ENCODE measurements at places on chromosomes 1 and 21.
A peak's percentile ranks its signal among the peaks of the same experiment; 100 is the strongest.

- no peak for DNase-seq
Observed at GRCh38 chr1:16275591-16275990, 38.6 kb upstream of the CPLANE2 start.

DNA sequence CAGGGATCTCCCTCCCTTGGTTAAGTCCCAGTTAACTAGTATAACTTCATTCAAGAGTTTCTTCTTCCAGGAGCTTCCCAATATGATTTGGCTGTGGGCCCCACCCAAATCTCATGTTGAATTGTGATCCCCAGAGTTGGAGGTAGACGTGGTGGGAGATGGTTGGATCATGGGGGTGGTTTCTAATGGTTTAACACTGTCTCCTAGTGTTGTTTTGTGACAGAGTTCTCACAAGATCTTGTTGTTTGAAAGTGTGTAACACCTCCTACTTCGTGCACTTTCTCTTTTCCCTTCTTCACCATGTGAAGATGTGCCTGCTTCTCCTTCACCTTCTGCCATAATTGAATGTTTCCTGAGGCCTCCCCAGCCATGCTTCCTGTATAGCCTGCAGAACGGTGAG is 251.8 kb upstream of the FGGY start:
- no peak for DNase-seq

- DNase-seq: no peak
Observed at GRCh38 chr21:45086337-45086958, 12.1 kb downstream of the ADARB1 start.

DNA sequence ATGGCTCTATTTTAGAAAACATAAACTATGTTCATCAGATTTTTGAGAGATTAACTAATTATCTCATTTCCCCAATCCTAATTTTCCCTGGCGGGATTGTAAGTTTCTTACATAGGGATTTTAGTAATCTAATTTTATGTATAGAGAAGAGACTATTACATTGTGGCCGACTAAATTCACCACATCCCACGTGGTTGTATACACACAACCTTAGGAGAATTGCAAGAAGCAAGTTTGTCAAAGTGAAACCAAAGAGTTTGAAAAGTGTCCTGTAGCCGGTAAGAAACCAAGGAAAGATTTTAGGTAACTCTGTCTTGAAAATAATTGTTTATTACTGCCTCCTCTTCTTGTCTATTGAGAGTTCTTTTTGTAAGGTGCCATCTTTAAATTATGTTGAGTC is 550.6 kb downstream of the LTN1 start:
- DNase-seq: no peak

DNA sequence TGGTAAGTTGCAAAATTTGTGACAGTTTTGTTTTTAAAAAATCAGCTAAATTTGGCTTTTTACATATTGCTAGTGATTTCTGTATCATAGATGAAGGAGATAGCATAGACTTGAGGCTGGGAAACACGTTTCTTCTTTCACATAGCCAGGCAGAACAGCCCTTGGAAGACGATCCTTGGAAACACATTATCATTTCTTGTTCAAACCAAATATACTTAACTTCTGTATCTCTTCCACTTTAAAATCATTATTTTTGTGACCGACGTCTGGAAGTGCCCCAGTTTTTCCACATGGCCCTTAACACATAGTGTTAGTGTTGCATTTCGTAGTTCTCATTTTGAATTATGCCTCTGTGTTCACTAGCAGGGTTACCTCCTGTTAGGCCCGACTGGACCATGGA is 193.5 kb downstream of the SDCCAG8 start:
- no peak for DNase-seq

GRCh38 chr1:78385744-78386462 is 104.9 kb upstream of the PTGFR start:
- no peak for DNase-seq

DNA sequence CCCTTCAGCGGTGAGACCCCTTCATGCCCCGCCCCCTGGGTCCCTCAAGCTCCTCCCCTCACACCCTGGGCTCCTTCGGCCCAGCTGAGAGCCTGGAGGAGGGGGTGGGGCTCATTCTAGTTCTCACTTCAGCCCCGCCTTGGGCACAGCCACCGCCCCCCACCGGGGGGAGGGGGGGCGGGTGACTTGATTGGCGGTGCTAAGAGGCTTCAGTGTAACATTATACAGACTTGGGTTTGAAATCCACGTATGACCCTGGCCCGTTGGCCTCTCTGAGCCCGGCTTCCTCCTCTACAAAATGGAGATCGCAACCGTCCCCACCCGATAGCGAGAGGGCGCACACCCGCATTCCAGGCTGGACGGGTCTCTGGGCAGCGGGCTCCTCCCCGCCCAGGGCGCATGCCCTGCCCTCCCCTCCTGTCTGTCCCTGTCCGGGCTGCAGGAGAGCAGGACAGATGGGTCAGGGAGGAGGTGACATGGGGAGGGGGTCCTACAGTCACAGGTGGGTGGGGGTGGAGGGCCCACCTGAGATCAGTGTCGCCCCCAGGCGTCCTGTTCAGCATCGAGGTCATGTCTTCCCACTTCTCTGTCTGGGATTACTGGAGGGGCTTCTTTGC is 5.1 kb downstream of the CLCNKB start:
- peak; percentile 16 for DNase-seq

- no peak for DNase-seq
Observed at GRCh38 chr1:184788970-184789369, 34.3 kb upstream of the EDEM3 start.

DNA sequence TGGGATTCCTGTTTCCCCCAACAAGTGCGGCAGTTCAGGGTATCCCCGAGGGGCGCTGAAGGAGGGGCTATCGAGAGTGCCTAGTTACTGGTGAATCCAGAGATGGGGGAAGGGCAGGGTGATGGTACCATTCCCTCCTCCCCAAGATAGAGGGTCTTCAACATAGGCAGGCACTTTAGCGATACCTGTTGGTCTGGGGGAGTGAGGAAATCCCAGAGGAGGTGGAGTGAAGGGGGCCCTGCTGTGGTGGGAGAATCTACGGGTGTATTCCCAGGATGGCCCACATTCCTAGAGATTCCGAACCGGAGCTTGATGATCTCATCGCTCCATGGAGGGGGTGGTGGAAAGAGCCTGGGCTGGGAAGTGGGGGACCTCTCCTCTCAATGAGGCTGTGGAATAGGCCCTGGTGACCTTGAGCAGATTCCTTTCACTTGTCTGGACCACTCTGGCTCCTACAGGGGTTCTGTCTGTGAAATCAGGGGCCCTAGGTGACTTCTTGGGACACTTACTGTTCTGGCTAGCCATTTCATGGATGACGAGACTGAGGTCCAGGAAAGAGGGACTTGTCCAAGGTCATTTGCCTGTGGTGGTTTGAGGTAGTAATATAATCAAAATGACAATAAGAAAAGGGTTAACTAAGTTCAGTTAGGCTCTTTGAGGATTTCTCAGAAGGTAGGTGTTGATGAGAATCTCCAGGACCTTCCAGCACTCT is 52.7 kb upstream of the SYNC start:
- no peak for DNase-seq

DNA sequence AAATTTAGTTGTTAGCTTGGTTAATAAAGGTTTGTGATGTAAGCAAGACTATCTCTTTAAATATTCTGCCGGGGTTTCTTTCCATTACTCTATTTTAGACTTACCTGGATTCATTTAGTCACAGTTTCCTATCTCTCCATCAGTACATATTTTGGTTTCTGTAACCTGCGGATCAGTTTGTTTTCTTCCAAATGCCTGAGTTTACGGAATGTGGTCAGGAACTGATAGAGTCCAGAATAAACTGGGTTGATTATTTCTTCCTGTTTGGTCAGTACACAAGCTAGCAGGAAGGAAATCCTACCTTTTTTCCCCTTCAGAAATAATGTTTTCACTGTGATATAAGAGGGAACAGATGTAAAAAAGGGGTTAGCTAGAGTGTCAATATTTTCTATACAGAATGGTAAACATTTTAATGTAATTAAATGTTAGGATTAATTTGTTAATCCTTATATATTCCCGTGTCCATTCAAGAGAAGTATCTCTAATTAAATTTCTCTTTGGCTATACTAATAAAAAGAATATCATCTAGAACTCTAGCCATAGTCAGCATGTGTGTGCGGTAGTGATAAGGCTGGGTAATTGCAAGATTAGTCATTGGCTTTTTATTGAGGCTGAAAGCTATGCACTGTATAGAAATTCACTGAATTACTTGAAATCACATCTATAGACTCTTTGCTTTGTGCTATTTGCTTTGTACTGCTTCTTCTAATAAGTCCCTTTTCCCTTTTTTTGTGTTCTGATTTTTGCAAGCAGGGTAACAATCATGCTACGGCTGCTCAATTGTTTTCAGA is 144.7 kb upstream of the ADGRL4 start:
- no peak for DNase-seq

DNA sequence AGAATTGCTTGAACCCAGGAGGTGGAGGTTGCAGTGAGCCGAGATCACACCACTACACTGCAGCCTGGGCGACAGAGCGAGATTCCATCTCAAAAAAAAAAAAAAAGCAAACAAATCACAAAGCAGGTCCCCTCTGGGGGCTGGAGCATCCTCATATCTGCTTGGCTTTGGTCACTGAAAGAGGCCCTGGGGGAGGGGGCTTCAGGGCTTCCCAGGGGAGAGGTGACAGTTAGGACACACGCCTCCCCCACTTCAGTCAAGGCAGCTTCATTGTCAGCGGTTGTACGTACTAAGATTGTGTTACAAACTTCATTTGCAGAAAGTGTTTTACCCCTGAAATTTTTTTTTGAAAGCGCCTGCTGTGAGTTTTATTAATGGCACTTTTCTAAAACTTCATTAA is 130.5 kb downstream of the DHRS3 start:
- no peak for DNase-seq

DNA sequence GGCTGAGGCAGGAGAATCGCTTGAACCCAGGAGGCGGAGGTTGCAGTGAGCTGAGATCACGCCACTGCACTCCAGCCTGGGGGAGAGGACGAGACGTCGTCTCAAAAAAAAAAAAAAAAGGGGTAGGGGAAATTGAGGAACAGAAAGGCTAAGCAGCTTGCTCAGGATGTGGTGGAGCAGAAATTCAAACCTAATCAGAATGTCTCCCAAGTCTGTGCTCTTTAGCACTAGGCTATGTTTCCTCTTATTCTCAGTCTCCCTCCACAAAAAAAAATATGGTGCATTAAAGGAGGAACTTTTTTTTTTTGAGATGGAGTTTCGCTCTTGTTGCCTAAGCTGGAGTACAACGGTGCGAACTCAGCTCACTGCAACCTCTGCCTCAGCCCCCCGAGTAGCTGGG is 114.2 kb downstream of the SLC16A1 start:
- no peak for DNase-seq

- no peak for DNase-seq
Observed at GRCh38 chr1:226581650-226582330, 33.2 kb downstream of the STUM start.

- DNase-seq: no peak
Observed at GRCh38 chr21:26900980-26901379, 55.8 kb upstream of the ADAMTS1 start.

- DNase-seq: peak; percentile 65
Observed at GRCh38 chr1:245589906-245590305, 435.1 kb downstream of the KIF26B start.

GRCh38 chr21:36097427-36098181 is 27.8 kb downstream of the CBR1 start:
- DNase-seq: no peak
